ENCODE measurements at places on chromosomes 16 and 17. TPM values are rescaled to one million over a fixed set of nuclear protein-coding genes. Genes with fewer than 3 reads are reported as not detected.

The UBB gene
- 835 TPM for total RNA-seq

The CCL8 gene
- total RNA-seq, result not detected

The OSGIN1 gene
- 3.9 TPM for total RNA-seq

The TP53TG3C gene
- total RNA-seq, result not detected

The PRDM7 gene
- total RNA-seq, result not detected

All from airway epithelial cell (primary cell).